ENCODE measurements at places on chromosomes 6 and 20.
A peak's percentile ranks its signal among the peaks of the same experiment; 100 is the strongest.

GRCh38 chr6:44002593-44003344, 124.5 kb downstream of the MRPL14 start:
- peak; percentile 62 for DNase-seq

GRCh38 chr20:32709632-32710121, 33.6 kb downstream of the COMMD7 start:
- DNase-seq, result no peak

- DNase-seq, result no peak
Measured at GRCh38 chr20:2133318-2134183, 31.9 kb downstream of the STK35 start.

DNA sequence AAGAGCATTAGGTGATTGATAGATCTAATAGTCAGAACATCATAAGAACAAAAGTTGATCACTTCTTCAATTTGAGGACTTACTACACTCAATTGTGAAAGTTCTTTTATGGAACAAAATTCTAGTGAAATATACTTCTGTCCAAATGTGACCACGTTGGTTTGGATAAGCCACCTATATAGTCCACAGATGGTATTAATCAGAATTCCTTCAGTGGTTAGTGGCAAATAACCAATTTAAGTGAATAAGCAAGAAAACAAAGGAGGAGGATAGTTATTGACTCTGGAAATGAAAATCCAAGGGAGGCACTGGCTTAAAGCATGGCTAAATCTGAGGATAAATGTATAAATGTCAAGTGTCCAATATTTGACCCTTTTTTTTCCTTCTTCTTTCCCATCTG, 268.5 kb upstream of the MARCKS start:
- DNase-seq, result no peak

DNA sequence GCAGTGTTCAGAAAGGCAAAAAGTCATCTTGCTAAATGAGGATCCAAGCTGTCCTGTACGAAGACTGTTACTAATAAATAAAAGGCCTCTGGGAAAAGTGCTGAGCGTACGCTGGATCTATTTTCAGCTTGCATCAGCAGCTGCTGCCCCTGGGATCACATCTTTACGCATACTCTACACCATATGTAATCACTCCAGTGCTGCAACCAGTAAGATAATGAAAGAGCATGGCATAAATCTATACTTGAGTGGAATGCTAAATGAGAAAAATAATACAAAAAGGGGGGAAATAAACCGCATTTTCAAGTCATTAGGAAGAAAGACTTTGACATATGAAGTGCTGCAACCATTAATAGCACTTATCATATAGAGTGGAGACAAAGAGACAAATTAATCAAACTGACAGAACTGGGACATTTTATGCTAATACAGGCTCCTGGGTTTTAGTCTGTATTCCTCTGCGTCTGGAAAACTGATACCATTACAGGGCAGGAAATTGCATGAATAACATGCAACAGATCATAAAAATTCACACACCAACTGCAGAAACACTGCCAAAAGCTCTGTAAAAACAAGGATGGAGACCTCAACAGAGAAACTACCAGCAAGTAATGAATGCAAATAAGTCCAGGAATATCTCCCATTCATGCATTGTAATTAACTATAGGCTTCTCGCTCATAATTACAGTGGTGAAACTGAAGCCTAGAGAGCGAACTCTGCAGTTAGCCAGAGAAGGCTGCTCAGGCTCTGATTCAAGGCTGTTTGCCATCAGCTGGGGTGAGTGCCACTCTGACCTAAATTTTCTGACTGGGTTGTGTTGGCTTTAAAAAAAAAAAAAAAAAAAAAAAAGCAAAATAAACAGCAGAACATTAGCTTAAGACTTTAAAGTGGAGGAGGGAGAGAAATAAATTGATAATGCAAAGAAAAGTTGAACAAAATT, 83.8 kb downstream of the GJA10 start:
- DNase-seq, result no peak

Measured in hematopoietic multipotent progenitor cell treated with erythropoietin and hydrocortisone succinate and interleukin-3 and kit ligand, for 17 days (in vitro differentiated cells).